Activated CD4-positive, alpha-beta T cell treated with anti-CD3 and anti-CD28 coated beads, Interleukin-2, amount 50 U/mL, for 16 hours (primary cell): ENCODE measurements at places on chromosomes 7 and 10.
A peak's percentile ranks its signal among the peaks of the same experiment; 100 is the strongest.

- DNase-seq, result no peak
These were observed 560.9 kb downstream of the SDK1 start for GRCh38 chr7:3861941-3862340.

GRCh38 chr10:76318211-76318610 is 886.8 kb downstream of the LRMDA start:
- DNase-seq, result no peak

- no peak for DNase-seq
These were observed 499.3 kb downstream of the INHBA start for GRCh38 chr7:41203542-41203941.

GRCh38 chr7:138006106-138006505 is 4.2 kb upstream of the CREB3L2 start:
- DNase-seq, result no peak

DNA sequence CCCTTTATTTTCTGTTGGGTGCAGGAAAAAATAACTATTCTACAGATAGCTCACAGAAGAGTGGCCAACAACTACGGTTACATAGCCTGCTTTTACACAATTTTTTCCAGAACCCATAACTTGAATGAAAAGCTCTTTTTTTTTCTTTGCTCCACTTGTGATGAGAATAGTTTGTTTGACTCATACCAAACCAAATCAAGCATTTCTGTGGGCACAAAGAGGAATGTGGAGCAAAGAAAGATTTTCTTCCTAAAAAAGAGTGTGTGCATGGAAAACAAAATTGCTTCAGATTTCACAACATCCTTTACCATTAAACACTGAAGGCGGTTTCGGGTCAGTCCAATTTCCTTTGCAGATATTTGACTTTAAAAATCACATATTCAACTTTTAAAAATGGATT is 54.8 kb upstream of the RAB11FIP2 start:
- DNase-seq, result no peak

GRCh38 chr10:2978111-2978510 is 89.2 kb upstream of the PFKP start:
- DNase-seq, result peak; percentile 39

GRCh38 chr7:16741676-16742075 is 11.9 kb upstream of the TSPAN13 start:
- DNase-seq, result no peak

DNA sequence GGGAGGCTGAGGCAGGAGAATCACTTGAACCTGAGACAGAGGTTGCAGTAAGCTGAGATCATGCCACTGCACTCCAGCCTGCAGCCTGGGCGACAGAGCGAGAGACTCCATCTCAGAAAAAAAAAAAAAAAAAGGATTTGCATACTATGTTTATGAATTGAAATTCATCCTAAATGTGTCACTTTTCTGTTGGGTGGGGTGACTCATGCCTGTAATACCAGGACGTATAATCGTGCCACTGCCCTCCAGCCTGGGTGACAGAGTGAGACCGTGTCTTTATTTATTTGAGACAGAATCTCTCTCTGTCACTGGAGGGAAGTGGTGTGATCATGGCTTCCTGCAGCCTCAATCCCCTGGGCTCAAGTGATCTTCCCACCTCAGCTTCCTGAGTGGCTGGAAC is 5.8 kb downstream of the ZNF212 start:
- DNase-seq, result peak; percentile 79

DNA sequence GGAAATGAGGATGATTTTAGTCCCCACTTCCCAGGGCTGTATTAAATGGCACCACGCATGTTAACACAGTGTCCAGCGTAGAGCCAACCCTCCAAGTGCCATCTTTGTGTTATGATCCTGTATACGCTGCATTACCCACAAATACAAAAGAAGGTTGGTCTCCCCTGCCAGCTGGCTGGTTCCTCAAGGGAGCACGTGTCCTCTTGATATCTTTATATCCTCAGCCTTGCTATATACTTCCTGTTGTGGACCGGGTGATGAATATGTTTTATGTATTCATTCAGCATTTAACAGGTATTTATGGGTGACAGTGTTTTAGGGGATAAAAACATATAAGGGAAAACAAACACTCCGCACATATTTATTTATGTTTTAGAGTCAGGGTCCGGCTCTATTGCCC is 23.2 kb upstream of the PRRT4 start:
- DNase-seq, result no peak

DNA sequence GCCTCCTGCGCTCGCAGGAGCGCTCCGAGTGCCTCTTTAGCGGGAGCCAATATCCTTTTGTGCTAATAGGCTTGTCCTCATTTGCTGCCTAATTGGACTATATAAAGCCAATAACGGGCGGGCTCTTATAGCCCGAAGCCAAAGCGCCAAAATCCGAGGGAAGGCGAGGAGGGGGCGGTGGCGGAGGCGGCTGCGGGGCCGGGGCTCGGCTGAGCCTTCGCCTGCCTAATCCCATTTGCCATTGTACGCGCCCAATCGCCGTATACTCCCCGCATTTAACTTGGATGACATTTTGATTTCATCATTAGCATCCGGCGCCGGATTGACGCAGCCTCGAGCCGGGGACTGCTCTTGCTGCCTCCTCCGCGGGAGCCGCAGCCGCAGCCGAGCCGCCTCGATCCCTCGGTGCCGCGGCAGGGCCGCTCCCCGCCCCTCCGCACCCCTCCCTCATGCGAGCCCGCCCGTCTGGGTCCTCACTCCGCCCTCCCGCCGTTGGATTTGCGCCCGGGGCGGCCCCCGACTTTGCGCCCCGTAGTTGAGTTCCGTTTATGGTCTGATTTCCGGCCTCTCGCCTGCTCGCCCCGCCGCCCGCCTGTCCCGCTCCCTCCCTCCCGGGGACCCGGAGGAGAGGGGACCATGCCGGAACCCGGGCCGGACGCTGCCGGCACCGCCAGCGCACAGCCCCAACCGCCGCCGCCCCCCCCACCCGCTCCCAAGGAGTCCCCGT is at the start of gene HMX3:
Gene HMX3 (plus strand): TSS at position 556 of the 727 bp plus-strand sequence. CDS start 81 bp downstream, at position 637.
- no peak for DNase-seq

- DNase-seq, result peak; percentile 16
These were observed 21.9 kb downstream of the FRA10AC1 start for GRCh38 chr10:93680412-93681047.

DNA sequence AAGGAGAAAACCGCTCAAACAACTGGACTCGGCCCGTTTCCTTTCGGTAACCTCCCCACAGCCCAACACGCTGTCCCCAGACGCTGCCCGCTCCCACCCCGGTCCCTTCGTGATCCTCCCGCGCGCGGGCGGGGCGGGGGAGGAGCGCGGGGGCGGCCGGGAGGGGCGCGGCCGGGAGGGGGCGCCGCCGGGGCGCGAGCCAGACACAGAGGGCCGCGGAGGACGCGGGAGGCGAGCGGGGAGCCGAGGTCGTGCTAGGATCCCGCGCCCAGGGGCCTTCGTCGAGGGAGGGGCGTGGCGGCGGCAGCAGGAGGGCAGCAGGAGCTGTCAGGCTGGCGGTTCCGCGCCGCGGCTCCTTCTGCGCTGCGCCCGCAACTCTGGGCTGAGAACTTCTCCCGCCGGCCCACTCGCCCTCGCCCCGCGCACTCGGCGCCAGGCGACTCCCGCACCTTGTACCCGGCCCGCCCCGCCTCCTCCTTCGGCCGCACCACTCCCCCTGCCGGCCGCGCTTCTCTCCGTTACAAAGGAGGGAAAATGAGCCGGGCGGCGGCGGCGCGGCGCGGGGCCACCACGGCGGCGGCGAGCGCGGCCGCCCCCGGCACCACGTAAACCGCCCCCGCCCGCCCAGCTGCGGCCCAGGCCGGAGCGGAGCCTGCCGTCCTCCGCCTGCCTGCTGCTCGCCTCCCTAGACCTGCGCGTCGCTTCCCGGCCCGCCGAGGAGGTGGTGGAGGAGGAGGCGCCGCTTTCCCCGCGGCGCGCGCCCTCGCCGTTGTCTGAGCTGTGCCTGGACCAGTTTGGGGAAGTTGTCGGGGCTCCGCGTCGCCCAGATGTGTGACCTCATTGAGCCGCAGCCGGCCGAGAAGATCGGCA is at the start of gene CDK14:
Gene CDK14 (plus strand): TSS at position 521 of the 870 bp plus-strand sequence. CDS start 307 bp downstream, at position 828.
- DNase-seq, result peak; percentile 45

- no peak for DNase-seq
These were observed 84.1 kb downstream of the VOPP1 start for GRCh38 chr7:55488216-55488615.

- no peak for DNase-seq
These were observed 8.8 kb upstream of the REPIN1 start for GRCh38 chr7:150359622-150360362.

DNA sequence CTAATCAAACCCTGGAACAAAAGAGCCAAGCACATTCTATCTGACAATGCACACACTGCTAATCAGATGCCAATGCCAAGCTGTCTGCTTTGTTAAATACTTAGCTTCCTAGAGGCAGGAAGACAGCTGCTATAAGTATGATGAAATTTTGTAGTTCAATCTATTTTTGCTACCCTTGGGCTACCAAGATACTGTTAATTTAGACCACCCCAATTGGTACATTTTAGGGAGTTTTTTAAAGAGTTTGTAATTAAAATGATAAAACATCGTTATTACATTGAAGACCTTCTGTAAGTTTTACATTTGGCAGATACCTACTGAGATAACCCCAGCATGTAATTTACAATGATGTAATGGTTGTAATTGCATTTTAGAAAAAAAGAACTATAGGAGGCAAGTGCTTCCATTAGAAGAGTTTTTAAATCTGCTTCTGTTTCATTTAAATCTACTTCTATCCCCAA is 268.5 kb downstream of the ADK start:
- no peak for DNase-seq

DNA sequence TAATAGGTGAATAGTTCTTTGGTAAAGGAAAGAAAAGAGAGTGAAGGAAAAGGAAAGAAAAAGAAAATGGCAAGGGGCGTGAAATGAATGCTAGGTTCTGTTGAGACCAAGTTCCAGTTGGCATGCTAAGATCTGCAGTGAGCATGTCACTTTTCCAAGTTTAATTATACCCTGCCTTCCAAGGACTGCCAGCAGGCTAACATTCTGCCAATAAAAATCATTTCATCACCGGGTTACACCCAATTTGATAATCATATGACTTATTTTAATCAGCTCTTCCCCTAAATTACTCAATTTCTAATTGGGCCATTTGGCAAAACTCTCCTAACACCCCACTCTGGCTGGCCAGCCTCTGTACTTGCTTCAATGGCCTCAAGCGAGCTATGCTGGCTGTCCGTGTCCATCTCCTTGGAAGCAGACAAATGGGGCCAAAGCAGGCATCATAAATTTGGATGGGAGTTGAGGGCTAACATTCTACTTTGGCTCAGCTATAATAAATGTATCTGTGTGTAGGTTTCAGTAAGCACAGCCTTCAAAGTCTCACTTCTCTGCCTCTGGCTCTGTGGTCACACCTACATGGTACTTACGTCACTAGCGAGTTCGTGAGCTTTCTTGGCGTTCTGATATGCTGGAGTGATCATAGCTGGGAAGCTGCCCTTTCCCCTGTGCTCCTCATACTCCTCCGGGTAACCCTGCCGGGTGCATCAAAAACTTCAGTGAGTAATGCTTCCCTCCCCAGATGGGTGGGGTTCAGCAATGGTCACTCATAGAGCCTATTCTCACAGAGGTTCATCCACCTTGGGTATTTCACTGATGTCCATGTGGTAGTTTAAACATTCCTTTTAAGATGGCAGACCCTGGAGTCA is 17.3 kb downstream of the NRAP start:
- no peak for DNase-seq

DNA sequence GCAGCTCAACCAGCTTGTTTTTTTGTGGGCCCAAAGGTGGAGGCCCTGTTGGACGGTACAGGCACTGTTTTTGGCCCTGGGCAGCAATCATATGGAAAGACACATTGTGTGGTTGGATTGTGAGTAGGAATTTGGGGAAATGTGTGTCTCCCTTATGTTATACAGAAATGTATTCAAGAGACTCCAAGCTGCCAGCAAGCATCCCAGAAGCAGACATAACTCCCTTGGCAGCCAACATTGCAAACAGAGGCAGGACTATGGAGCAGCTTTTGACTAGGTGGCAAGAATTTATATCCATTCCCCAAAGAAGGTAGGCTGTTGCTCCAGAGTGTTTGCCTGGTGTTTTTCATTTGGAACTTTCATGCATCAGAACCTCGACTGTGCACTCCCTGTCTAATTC is 104.9 kb downstream of the BUB3 start:
- DNase-seq, result no peak

- DNase-seq, result no peak
These were observed 8.3 kb upstream of the PRKAG2 start for GRCh38 chr7:151885202-151885580.

DNA sequence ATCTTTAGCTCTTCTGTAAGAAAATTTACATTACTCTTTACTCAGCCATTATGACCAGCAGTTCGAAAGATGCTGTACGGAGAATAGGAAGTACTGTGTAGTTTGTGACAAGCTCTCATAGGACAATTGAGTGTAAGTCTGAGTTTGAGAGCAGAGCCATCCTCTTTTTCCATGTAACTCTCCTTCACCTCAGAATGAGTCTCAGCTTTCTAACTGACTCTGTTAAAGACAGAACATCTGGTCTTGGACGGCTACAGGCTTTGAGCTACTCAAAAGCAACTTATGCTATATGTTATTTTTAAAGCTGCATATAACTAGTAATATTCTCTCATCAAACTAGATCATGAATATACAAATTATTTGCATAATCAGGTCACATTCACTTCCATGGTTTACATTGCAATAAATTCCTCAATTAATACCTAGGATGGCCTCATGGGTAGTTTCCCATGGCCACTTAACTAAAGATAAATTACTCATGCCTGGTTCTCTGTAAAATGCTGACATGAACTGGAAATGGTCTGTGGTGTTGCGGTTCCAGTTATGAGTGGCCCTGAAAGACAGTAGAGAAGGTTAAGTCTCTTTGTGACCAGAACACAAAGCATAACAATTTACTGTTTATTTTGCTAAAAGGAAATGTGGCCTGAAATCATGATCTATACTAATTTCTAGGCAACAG is 358.7 kb downstream of the PHF14 start:
- DNase-seq, result peak; percentile 65

GRCh38 chr7:101185258-101185839 is 5.3 kb upstream of the NAT16 start:
- DNase-seq, result no peak

DNA sequence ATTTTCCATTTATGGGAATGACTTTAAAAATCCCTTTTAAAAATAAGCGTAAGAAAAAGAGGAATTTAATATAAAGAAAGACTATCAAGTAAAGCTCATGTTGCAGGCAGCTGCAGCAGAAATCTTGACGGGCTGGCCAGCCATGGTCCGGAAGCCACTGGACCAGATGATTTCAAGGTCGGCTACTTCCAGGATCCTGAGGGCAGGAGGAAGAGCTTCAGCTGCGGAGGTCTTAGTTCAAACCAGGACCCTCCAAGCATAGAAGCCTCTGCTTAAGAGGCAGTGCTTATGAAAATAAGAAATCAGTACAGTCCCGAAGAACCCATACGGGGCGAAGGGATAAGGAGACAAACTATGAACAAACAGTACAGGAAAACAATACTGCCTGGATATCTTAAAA is 220.2 kb upstream of the CELF2 start:
- DNase-seq, result no peak
